ENCODE measurements at places on chromosomes 4 and X.

- DNase-seq = no peak
These were observed 28.3 kb downstream of the SEC24D start for GRCh38 chr4:118807659-118808058.

DNA sequence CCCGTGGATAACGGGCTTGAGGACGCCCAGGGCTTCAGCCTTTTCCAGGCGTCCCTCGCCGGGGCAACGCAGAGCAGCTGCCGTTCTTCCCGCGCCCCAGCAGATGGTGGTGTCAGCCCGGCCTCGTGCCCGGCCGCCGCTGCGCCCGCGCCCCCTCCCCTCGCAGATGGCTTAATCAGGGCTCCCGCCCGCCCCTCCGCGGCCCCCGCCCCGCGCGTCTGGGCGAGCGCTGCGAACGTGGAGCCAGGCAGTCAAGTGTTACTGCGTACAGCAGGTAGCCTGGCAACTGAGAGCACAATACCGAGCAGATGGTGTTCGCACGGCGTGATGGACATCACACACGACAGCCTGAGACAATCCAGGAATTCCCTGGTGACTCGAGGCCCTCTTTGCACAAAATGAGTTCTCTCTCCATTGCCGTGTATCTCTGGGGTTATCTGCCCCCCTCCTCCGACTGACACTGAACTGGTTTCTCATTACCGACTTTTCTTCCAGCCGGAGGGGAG lies 69.3 kb downstream of the MGST2 start:
- DNase-seq = peak; percentile 20

DNA sequence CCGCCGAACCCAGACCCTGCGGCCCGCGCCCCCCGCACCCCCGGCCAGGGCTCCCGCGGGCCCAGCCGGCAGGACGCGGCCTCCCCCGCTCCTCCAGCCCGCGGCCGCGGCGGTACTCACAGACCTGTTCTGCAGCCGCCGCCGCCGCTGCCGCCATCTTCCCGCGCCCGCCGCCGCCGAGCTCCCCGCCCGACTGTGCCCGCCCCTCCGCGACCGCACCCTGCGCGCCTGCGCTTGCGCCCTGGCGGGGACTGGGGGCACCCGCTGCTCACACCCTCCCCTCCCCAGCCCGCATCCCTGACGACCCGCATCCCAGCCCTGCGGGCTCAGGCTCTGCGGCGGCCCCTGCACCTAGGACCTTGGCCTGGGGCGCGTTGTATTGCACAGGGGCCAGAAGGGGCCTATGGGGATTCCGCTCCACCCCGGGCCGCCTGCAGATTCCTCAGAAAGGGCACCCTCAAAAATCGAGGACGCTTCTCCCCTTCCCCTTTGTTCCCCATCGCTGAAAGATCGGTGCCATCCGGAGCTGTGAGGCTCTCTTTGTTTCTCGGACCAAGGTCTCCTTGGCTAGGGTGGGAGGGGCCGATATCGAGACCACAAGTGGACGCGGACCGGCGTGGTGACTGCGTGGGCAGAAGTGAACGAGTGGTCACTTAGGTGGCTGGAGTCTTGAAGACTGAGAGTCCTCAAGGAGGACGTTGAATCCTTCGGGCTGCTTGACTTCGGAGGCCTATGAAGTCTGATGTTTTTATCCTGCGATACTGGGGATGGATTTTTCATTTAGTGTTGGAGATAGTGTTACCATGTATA lies at the start of gene SGCB:
Gene SGCB, minus strand, starts transcription at position 197 of the 810 bp plus-strand sequence. Its CDS starts 40 bp downstream, at position 157.
- DNase-seq = peak; percentile 66

DNA sequence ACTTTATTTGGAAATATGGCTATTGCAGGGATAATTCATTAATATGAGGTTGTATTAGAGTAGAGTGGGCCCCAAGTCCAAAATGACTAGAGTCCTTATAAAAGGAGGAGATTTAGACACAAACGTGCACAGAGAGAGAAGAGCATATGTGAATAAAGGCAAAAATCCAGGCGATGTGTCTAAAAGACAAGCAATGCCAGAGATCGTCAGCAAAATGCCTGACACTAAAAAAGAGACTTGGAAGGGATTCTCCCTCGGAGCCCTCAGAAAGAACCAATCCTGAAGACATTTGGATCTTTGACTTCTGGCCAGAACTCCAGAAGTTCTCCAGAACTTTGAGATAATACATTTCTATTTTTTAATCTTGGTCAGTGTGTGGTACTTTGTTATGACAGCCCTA lies 472.1 kb downstream of the NLGN4X start:
- no peak for DNase-seq

DNA sequence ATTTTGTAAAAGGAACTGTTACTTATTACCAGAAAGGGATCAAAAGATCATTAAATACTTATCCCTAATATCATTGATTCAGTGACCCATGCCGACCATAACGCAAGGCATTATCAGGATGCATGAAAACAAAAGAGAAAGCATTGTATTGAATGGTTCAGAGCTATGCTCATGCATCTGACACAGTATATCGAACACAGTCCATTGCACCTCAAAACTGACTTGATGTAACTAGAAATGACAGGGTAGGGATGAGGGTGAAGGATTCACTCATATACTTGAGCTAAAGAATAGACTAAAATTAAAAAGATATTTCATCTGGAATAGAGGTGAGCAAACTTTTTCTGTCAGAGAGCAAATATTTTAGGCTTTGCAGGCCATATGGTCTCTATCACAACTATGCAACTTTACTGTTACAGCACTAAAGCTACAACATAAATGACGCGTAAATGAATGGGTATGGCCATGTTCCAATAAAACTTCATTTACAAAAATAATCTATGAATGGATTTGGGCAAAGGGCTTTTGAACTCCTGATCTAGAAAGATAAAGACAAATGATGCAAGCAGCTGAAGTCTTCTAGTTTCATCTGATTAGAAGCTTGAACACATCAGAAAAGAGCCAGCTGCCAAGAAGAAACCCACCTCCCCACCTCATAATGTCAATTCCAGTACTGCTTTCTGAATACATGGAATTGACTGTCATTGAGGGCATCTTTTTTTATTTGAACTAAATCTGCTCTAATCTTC lies 12.9 kb upstream of the SPP1 start:
- no peak for DNase-seq

- DNase-seq = no peak
These were observed 278.7 kb downstream of the RCHY1 start for GRCh38 chr4:75235359-75235951.

- DNase-seq = no peak
These were observed 98.3 kb downstream of the GK start for GRCh38 chrX:30751497-30751896.

DNA sequence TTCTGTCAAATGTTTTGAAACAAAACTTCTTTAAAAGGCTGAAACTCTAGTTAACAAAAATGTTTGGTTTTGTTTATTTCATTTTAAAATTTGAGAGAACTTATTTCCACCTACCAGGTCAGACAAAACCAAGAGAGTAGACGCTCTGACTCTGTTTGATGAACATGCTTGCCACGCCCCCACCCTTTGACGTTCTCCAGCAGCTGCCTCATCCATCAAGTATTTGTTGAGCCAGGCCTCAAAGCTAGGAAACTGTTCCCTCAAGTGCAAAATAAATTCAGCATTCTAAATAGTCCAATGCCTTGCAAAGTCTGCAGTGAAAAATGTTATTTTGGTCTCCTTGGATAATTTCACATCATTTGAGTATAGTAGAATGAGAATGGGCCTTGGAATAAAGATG lies 121.6 kb downstream of the GUCY2F start:
- DNase-seq = no peak
